ENCODE measurements at places on chromosomes 2 and 18. TPM values are rescaled to one million over a fixed set of nuclear protein-coding genes. Genes with fewer than 3 reads are reported as not detected.

Gene SLC39A6
- total RNA-seq = 70.1 TPM

Gene CYTIP
- not detected for total RNA-seq

Gene ZNF804A
- total RNA-seq = 2.3 TPM

Gene PDE11A
- not detected for total RNA-seq

Gene ZNF396
- 3.0 TPM for total RNA-seq

Gene EVX2
- not detected for total RNA-seq

Gene SYT4
- not detected for total RNA-seq
